Fibroblast of the conjunctiva (primary cell): ENCODE measurements at places on chromosomes 16 and 17.

DNA sequence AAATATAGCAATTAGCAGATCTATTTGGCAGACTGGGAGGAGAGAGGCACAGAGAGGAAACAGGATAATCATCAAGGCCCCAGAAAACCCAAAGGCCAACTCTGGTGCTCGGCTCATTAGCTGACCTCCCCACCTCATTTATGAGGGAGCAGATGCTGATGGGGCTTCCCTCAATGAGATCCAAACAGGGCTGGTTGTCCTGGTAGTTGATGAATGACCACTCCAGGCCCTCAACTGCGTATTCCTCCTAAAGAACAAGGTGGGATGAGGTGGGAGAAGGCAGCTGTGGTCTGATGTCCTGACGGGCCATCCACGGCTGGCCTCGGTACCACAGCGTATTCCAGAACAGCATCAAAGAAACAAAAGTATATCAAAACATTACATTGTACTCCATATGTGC, 20.8 kb downstream of the ZNHIT3 start:
- DNase-seq: no peak

DNA sequence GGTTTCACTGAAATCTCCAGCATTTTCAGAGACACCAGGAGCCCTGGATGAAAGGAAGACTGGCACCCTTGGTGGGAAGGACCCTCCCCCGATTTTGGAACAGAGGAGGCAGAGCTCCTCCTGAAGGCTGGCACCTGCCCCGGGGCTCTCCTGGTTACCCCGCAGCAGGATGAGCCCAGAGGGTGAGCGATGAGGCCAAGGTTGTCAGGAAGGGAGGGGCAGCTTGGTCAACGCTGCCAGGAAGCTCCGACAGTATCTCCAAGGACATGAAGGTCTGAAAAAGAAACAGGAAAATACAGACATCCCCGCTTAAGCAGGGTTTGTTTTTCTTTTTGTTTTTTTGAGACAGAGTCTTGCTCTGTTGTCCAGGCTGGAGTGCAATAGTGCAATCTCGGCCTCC, 15.5 kb upstream of the ACSF3 start:
- no peak for DNase-seq

- DNase-seq: no peak
Observed at GRCh38 chr16:11183035-11183812, 72.8 kb downstream of the SOCS1 start.

- no peak for DNase-seq
Observed at GRCh38 chr17:82884970-82885353, 45.1 kb upstream of the ZNF750 start.

DNA sequence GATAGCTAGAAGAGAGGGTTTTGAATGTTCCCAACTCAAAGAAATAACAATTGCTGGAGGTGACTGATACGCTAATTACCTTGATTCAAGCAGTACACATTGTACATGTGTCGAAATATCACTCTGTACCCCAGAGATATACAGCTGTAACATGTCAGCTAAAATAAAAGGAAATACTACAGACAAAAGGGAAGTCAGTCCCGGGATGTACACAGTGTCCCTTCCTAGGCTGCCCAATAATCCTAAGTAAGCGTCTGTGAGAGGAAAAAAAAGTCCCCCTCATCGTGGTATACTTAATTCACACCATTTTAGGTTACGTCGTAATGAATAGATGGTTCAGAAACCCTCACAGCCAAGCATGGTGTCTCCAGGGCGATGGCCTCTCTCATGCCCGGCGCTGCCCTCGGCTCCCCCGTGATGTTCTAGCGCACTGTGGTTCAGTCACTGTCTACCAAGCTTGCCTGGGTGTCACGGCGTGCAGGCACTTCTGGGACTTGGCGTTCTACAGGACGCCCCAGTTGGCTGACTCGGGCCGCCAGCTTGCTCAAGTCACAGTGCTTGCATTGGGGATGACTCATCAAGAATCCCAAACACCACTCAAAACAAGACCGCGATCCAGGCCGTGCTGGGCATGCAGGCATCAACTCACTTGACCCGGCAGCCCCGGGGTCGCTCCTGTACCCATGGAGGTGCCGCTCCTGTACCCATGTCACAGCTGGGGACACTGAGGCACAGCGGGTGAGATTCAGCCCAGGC, 27.6 kb downstream of the CCDC40 start:
- DNase-seq: peak; percentile 45

DNA sequence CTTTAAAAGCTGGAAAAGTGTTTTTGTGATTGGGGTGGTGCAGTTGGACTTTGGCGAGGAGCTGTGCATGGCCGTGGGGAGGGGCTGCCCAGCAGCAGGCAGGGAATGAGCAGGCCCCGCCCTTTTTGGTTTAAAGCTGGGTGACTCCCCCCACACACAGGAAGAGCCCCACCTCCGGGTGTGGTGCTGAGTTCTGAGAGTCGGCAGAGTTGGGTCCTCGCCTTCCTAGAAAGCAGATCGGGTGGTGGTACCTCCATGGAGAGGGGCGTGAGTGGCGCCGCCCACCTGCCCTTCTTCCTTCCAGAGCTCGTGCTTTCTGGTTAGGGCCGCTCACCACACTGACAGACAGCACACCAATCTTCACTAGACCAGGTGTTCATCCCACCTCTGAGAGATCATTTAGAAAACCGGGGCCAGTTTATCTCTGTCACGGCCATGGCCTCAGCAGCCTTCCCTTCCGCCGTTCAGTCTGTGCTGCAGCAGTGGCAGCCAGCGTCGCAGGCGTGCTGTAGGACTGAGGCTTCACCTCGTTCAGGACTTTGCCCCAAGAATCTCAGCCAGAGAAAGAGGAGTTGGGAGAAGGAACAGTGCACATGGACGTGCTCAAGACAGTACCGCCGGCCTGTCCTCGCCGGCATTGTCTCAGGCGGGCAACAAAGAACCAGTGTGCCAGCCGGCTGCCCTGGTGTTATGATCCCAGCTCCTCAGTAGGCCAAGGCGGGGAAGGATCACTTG, 144.0 kb upstream of the CHMP6 start:
- DNase-seq: no peak

DNA sequence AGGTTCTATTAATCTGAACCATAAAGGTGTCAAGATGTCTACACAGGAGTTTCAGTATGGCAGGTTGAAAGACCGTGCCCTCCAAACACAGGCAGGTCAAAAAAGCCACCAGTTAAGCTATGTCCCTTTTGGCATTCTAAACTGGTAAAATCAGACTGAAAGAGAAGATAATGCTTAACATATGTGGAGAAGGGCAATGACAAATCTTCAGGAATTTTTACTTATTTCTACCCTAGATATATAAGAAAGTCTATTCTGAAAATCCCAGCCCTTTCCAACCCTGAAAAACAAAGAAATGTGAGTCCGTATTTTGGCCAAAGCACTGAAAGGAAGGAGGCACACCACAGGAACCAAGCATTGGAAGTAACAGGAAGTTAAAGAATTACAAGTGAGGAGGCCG, 16.5 kb downstream of the AP1G1 start:
- DNase-seq: no peak

- DNase-seq: no peak
Observed at GRCh38 chr16:86994215-86994614, 323.0 kb downstream of the C16orf95 start.

DNA sequence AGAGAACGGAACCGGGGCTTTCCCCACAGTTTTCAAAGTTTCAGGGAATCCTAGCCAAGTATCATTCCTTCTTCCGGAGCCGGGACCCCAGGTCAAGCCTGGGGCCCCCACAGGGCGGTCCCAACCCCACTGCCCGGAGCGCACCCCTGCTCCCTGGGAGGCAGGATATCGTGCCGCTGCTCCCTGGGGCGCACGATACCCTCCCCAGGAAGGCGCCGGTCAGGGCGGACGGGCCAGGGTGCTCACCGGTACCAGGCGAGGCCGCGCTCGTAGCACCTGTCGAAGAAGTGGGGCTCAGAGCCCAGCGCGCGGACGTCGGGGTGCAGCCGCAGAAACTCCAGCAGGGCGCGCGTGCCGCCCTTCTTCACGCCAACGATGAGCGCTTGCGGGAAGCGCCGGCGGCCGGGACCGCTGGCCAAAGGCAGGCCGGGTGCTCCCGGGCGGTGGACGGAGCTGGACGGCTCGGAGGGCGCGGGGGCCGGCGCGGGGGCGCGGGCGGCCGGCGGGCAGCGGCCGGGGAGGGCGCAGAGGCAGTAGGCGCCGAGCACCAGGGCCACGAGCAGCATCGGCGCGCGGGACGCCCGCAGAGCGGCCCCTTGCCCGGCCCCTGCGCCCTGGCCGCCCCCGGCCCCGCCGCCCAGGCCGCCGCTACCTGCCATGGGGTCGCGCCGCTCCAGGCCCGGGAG, 407 bp downstream of the HS3ST6 start:
- DNase-seq: no peak

GRCh38 chr16:83973077-83973476, 5.0 kb downstream of the NECAB2 start:
- no peak for DNase-seq

GRCh38 chr16:76583466-76583865, 306.3 kb downstream of the CNTNAP4 start:
- peak; percentile 53 for DNase-seq

DNA sequence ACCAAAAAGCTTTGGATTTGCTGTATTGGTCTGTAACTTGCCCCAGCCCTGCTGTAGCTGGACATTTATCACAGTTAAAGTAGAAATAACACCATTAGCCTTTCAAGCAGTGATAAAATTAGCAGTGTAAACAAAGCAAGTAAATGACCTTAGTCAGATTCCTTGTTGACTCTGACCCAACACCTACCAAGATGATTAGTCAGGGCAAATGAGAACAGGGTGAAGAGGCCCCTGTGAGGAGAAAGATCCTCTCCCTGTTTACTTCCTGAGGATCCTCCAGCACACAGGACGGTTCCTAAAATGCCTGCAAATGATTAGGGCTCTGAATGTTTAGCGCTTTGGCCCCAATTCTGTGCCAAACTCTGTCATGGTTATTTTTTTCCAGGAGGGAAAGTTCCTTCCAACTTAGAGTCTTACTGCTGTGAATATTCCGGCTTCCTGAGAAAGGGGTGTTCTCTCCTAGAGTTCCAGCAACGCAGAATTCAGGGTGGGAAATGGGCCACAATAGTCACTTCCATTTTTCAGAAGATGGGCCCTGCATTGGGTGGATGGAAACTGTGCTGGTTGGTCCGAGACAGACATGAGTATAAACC, 259.0 kb upstream of the MYOCD start:
- DNase-seq: no peak

GRCh38 chr16:55661941-55662643, 6.3 kb downstream of the SLC6A2 start:
- DNase-seq: peak; percentile 42

GRCh38 chr16:12303653-12304052, 327.1 kb downstream of the SNX29 start:
- no peak for DNase-seq
